ENCODE measurements at places on chromosomes 4 and X.
A peak's percentile ranks its signal among the peaks of the same experiment; 100 is the strongest.

- no peak for DNase-seq
These were observed 4.3 kb downstream of the HADH start for GRCh38 chr4:107993969-107994368.

DNA sequence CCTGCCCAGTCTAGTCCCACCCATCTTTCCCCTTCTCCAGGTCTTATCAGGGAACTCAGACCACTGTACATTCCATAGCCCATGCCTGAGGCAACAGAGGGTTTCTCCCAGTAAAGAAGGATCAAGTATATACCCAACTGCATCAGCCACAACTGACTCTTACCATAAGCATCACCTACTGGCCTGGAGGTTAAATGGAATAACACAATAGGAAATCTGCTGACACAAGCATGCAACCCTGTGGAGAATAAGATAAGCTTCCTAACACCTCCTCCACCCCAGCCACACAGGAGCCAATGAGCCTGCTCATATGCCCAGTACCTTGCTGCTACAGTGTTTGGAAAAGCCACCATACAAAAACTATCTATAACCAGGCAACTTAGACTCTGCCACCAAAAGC is 34.6 kb upstream of the PLK4 start:
- no peak for DNase-seq

DNA sequence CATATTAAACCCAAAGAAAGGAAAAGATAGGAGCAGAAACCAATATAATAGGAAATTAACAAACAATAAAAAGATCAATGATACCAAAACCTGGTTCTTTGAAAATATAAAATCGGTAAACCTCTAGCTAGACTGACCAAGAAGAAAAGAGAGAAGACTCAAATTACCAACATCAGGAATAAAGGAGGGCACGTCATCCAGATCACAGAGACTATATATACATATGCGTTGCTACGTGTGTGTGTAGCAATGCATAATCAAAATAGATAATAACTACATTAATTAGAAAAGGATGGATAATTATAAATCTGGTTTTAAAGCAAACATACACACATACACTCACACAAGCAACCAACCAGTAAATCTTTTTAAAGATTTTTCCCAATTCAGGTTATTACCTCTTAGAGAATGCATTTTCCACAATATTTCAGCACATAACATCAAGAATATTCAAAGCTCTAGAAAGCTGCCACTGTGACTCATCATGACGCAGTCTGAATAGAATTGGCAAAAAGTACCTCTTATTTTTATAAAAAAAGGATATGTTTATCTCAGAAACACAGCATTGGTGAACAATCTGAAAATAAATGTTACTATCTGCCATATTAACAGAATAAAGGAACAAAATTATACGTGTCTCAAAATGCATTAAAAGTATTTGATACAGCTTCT is 41.4 kb upstream of the USP9X start:
- no peak for DNase-seq

DNA sequence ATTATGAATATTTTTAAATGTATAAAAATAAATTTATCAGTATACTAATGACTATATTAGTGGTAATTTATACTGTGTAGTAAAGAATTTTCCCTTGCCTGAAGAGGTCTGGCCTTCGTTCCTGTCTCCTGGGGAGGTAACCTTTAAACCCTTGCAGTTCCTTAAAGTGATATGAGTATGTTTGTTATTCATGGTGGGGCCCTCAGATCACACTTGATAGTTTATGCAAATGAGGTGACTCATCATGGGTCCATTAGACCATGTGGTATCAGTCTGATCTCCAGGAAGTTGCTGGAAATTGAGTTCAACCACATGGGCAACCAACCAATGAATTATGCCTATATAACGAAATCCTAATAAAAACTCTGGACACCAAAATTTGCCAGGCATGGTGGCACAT is 904.1 kb downstream of the RPA4 start:
- no peak for DNase-seq

GRCh38 chr4:153142700-153143438 is 61.4 kb upstream of the TRIM2 start:
- peak; percentile 72 for DNase-seq

DNA sequence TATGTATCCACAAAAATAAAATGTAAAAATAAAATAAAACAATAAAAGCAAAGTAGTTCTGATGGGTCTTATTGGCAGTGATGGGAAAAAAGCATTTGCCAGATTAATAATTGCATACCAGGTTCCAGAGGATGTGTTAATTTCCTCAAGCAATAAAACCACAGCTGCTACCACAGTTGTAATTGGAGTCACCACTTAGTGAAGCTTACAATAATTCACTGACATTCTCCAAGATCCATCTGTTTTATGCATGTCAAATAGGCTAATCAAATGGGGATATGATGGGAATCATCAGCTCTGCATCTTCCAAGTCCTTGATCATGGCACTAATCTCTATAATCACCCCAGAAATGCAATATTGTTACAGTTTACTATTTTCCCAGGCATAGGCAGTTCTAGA is 123.5 kb upstream of the EMCN start:
- DNase-seq: no peak

- no peak for DNase-seq
These were observed 987.2 kb downstream of the PDHA2 start for GRCh38 chr4:96827086-96827485.

DNA sequence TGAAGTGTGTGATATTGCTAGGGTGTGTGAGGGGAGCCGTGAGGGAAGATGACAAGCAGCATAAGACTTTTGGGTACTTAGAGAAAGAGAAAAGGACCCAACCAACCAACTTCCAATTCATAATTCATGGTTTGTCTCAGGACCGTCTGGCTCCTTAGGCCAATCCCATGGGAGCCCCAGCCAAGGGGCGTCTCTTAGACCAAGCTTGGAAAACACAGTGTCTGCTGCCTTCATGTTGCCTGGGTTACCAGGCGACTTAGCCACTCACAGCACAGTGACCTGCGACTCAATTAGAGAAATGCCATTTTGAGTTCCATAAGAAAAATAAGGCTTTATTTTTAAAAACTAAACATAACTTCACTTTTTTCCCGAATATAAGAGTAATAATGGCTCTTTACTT is 32.7 kb downstream of the BST1 start:
- DNase-seq: no peak

DNA sequence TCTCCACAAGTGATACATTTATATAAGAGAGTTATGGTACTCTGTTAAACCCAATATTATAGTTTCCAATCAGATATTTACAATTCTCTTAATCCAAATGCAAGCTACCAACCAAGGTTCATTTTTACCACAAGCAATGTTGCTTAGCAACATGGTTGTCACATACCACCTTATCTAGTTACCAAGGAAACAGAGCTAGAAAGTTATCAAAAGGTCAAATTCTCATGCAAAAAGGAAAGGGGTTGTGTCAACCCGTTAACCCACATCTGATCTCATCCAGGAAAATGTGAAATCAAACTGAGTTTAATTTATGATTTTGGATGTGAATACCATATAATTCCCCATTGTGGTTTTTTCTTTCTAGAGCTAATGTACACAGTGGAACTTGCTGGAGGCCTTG is 274.1 kb upstream of the MAGEB2 start:
- no peak for DNase-seq

DNA sequence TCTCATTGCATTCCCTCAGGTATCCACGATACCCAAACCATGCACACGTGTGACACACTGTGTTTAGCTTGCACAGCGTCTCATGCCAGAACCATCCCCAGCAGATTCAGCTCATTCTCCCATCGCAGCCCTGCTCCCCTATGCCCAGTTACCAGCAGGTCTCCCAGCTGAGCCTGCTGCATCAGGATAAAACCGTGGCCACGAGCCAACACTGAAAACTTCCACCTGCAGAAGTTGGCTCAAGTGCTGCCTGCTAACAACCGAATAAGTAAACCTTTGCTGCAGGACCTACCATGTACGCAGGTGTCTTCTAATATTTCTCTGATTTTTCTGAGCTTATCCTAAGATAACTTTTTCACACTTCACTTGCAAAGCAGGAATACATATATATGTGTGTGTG is 120.4 kb upstream of the STS start:
- DNase-seq: no peak

DNA sequence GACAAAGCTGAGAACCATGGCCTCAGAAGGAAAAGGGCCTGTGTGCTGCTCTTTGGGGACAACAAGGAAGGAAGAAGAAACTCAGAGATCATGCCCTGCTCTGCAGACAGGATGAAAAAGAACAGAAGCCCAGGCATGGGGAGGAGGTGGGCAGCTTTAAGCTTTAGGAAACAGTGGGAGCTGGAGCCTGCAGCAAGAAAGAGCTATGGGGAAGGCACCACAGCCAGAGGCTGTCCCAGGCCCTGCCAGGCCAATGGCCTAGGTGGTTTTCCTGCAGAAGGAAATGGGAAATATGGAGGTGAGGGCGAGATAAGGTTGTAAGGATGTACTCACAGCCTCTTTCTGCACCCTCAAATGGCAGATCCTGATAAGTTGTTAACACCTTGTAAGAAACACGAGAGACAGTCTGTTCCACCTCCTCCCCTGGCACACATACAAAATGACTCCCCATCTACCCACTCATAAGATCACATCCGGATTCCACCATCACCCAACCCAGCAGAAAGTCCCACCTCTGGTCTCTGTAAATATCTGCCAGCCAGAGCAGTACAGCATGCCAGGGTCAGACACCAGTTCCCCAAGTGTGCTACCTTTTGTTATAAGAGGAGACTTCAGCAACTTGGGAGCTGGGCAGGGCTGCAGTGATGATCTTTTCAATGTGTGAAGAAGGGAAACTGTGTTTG is 105.2 kb downstream of the RTL5 start:
- DNase-seq: peak; percentile 8

DNA sequence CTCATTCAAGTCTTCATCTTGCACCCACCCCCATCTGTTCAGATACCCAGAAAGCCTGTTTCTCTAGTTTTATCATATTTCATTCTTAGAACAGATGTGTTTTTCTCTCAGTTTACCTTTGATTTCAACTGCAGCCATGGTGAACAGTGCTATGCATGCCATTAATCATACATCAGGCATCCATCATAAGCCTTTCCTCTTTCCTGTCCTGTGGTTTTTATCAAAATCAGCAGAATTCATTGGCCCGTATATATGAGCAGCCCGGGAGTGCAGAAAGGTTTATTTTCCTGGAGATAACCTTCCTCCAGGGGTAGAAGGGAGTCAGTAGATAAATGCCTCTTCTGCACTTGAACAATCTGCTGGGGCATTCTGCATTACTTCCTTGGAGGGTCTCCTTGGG is 65.7 kb downstream of the IL21 start:
- no peak for DNase-seq

- DNase-seq: no peak
These were observed 199.5 kb upstream of the HS3ST1 start for GRCh38 chr4:11628093-11628725.

DNA sequence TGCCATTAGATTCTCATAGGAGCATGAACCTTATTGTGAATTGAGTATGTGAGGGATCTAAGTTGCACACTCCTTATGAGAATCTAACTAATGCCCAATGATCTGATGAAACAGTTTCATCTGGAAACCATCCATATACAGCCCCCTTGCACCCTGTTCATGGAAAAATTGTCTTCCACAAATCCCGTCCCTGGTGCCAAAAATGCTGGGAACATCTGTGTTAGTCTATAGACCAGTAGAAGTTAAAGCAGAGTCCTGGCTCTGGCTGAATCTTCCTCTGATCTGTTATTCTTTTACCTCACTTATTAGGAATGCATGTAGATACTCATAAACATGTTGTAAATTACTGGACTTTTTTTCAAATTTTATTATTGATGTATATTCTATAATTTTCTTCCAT is 29.2 kb downstream of the SULT1B1 start:
- DNase-seq: no peak

- peak; percentile 93 for DNase-seq
These were observed 16.8 kb downstream of the FGFR3 start for GRCh38 chr4:1809754-1810502.

GRCh38 chrX:13717700-13718472 is 16.5 kb downstream of the TRAPPC2 start:
- DNase-seq: no peak

GRCh38 chr4:13985837-13986236 is 358.3 kb upstream of the BOD1L1 start:
- DNase-seq: no peak

GRCh38 chr4:106299977-106300376 is 16.0 kb downstream of the TBCK start:
- DNase-seq: no peak

DNA sequence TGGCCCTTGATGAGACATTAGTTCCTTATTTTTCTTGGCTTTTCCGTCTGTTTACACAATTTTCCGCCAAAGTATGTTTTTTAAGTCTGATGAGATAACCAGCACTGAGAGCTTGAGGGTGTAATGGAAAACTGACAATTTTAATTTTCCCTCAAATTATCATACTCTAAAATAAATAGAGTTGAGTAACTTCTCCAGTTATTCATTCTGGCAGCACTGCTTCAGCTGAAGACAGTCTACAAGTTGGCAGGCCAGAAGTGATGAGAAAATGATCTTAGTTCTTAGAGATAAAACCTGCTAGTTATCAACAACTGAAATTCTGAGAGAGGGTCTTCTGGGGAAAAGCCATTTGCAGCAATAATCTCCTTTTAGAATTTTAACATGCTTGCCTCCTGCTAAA is 241.6 kb upstream of the TET2 start:
- DNase-seq: no peak

DNA sequence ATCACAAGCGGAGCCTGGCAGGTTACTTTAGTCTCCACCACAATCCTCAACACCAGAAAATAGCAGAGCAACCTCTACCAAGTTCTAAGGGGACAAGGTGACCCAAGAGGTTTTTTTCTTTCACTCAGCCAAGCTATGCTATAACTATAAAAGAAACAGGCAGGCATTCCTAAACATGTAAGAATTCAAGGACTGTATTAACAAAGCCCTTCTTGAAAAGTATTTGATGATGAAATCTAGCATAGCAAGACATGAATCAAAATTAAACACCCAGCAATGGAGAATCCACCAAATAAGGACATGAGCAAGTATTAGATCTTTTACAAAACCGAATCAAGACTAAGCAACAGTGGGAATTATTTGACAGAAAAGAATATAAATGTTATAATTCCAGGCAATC is 25.7 kb upstream of the C1QTNF7 start:
- DNase-seq: no peak

GRCh38 chr4:113433536-113434246 is 327.8 kb downstream of the CAMK2D start:
- no peak for DNase-seq

- no peak for DNase-seq
These were observed 343.5 kb upstream of the F9 start for GRCh38 chrX:139186991-139187390.

DNA sequence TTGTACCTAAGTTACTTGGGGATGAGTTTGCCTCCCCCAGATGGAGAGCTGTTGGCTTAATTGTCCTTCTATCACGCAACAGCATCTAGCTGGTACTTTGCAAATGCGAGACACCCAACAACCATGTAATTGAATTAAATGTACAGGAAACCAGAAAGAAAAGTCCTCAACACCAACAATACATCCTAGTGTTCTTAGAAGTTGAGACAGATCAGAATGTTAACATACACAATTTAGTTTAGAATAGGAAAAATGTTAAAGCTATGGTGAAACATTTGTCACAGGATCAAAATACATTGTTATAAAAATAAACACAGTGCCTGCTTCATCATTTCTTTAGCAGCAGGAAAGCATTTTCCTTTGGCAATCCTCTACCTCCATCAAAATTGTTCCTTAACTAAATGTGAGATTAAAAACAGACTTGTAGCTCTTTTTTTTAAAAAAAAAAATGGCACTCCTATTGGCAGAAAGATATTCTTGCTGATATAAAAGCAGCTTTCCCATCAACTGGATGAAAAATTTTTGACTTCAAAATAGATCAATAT is 163.1 kb upstream of the MID1 start:
- DNase-seq: no peak

- no peak for DNase-seq
These were observed 32.4 kb upstream of the LGI2 start for GRCh38 chr4:25063116-25063515.

- no peak for DNase-seq
These were observed 284.2 kb upstream of the F9 start for GRCh38 chrX:139246295-139246694.
